ENCODE measurements at places on chromosomes 6 and 20. TPM values are rescaled to one million over a fixed set of nuclear protein-coding genes. Genes with fewer than 3 reads are reported as not detected.

VSX1 gene
- total RNA-seq: not detected

PBOV1 gene
- total RNA-seq: not detected

SNAP91 gene
- total RNA-seq: not detected

TFAP2A gene
- total RNA-seq: not detected

GSTA3 gene
- not detected for total RNA-seq

GNAS-AS1 gene
- 0.55 TPM for total RNA-seq

HECA gene
- 64.6 TPM for total RNA-seq

SERAC1 gene
- 4.9 TPM for total RNA-seq

TULP4 gene
- 32.1 TPM for total RNA-seq

OR12D3 gene
- not detected for total RNA-seq

SCGN gene
- not detected for total RNA-seq

KIAA1755 gene
- not detected for total RNA-seq

ZSCAN26 gene
- 6.4 TPM for total RNA-seq

TNF gene
- 215 TPM for total RNA-seq

RREB1 gene
- 18.7 TPM for total RNA-seq

C6orf52 gene
- total RNA-seq: 6.8 TPM

AGER gene
- total RNA-seq: 12.5 TPM
